GM18507 (cell line): ENCODE measurements at places on chromosomes 4 and X.

- no peak for DNase-seq
Observed at GRCh38 chr4:70703619-70704214, 15.4 kb downstream of the UTP3 start.

- DNase-seq = no peak
Observed at GRCh38 chr4:89928838-89929237, 34.2 kb downstream of the MMRN1 start.

GRCh38 chrX:40570346-40571093 lies 10.2 kb upstream of the ATP6AP2 start:
- DNase-seq = no peak

- no peak for DNase-seq
Observed at GRCh38 chr4:138816875-138817274, 198.7 kb upstream of the NOCT start.

- DNase-seq = no peak
Observed at GRCh38 chrX:71147496-71148277, 3.0 kb downstream of the NLGN3 start.

DNA sequence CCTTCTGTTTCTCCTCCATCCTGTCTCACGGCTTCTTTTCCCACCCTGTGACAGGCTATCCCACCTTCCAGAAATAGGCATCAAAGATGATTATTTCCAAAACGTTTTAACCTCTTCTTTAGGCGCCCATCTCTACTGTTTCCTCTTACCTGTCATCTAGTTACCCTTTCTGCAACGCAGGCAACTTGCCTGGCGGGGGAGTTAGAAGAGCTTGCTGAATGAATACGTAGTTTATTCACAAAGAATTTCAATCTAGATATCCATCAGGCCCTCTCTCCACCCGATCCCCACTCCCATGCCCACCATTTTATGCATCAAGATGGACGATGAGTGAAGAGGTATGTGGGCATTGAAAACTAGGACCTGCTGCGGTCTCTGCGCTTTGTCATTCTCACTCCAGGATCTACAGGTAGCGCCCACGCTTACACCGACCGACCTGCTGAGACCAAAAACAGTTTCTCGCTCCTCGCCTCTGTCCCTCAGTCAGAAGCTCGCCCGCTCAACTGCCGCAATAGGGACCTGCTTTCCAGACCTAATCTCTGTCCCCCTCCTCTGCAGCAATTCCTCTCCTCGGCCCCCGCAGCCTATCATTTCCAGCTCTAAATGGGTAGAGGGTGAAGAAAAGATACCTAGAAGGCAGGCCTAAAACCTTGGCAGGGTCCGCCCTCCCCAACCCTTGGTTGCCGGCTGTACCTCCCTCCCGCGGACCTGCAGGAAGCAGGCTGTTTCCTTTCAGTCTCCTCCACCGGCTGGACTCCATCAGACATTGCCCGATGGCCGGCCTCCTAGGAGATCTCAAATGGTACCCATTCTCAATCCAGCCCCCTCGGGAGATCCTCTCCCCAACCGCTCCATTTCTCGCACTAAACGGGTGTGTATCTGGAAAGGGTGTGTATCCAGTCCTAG lies 624 bp downstream of the BEX5 start:
- no peak for DNase-seq

DNA sequence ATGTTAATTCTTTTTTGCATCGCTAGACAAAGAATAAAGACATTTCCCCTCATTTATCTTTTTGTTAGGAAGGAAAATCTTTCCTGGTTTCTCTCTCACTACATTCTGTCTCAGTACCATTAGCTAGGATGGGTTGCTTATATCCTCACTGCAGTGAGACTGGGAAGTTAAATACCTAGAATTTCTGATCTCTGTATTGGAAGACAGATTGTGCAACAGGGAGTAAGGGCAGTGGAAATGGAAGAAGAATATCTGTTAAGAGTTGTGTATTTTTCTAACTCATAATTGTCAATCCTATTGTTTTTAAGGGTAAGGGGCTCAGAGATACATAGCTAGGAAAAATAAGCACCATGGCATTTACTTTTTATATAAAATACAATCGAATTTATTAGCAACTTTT lies 19.6 kb downstream of the PTPN13 start:
- DNase-seq = no peak

GRCh38 chrX:29397506-29397905 lies 810.3 kb downstream of the IL1RAPL1 start:
- no peak for DNase-seq

DNA sequence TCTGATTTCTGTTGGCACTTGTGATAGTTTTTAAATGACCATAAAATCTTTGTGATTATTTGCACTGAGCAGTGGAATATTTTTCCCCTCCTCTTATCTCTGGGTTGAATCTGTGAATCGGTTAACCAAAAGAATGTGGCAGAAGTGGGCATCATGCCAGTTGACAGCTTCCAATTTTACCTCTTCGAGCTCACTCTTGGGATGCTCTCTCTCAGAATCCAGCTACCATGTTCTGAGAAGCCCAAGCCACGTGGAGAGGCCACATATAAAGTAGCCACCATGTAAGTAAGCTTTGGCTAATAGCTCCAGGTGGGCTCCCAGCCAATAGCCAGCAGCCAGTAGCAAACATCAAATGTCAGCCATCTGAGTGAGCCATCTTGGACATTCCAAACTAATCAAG lies 12.9 kb upstream of the WDR19 start:
- no peak for DNase-seq

- DNase-seq = no peak
Observed at GRCh38 chr4:183843248-183843671, 61.8 kb upstream of the STOX2 start.

DNA sequence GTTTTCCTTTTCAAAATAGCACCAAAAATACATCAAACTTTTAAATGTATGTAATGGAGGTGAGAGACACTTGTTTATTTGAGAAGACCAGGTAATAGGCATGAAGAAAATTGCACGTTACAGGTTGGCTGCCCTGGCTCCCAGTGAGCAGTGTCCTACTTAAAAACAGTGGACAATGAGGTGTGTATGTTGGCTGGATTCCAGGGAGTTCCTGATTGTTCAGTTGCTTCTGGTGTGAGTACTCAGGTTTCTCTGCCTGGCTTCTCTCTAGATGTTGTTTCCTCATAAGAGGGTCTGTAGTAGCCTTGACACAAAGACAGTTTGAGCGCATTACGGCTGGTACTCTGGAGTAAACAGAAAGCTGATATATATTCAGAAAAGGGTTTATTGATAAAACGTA lies 29.4 kb downstream of the SNX25 start:
- no peak for DNase-seq

GRCh38 chr4:40515037-40515397 lies 114.6 kb downstream of the RBM47 start:
- DNase-seq = no peak

GRCh38 chr4:92968556-92968955 lies 664.8 kb downstream of the GRID2 start:
- DNase-seq = no peak

DNA sequence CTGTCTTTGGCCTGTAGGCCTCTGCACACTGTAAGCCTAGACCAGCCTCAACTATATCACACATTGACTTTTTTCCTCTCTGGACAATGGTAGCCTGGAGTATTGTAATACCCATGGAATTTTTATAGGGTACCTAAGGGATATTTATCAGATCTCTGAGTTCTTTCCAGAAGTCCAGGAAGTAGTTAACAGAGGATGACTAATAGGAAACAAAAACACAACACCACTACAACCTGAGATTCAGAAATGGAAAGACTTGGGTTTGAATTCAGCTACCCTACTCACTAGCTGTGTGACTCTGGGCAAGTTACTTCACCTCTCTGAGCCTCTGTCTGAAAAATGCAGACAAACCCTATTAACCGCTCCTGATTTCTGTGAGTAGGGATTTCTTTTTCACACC lies 7.7 kb upstream of the STX18 start:
- no peak for DNase-seq

DNA sequence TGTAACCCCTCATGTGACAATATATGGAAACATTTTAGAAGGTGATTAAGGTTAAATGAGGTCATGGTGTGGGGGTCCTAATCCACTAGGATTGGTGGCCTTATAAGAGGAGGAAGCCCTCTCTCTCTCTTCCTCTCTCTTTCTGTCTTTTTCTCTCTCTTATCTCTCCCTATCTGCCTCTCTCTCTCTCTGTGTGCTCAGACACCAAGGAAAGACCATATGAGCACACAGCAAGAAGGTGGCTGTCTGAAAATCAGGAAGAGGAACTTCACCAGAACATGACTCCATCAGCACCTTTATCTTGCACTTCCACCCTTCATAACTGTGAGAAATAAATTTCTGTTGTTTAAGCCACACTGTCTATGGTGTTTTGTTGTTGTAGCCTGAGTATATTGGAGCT lies 1472.2 kb downstream of the PCDH7 start:
- no peak for DNase-seq

- DNase-seq = no peak
Observed at GRCh38 chrX:136493011-136493410, 4.4 kb upstream of the HTATSF1 start.

DNA sequence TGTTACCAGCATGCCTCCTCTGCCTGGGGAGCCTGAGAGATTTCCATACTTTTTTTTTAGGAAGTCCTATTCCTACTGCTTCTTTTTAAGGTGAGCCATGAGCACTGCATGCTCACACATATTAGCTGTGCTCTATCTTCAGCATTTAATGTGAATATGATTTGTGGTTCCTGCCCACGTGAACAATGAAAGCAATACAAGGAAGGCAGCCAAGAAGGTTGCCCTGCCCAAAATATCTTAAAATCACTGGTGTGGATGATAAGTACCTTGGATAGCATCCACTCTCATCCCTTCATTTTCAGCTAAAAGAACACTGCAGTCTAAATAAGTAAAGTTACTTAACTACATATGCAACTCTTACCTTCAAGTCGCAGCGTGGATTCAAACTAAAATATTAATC lies 607.5 kb downstream of the PACRGL start:
- no peak for DNase-seq
